ENCODE measurements at places on chromosomes 12 and 14. TPM values are rescaled to one million over a fixed set of nuclear protein-coding genes. Genes with fewer than 3 reads are reported as not detected.
A peak's percentile ranks its signal among the peaks of the same experiment; 100 is the strongest.

ENDOU gene
- polyA plus RNA-seq: 0.26 TPM

DNA sequence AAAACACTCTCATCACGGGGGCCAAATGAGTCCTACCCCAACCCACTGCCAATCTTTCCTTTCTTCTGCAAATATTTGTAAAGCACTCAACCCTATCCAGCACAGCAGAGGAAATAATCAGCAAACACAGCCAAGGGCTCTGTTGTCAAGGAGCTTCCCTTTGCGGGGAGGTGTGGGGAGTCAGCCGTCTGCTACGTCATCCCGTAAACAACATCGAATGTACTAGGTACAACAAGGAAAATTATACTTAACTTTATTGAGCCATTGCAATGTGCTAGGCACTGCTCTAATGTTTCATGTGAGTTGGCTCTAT, 22.8 kb downstream of the TMEM63C start:
- DNase-seq: no peak

GRCh38 chr12:102638777-102639176, 158.4 kb upstream of the IGF1 start:
- no peak for DNase-seq

ANKS1B gene
- polyA plus RNA-seq: 1.9 TPM

- no peak for DNase-seq
These were observed 38.6 kb upstream of the GNG2 start for GRCh38 chr14:51821822-51822221.

DNA sequence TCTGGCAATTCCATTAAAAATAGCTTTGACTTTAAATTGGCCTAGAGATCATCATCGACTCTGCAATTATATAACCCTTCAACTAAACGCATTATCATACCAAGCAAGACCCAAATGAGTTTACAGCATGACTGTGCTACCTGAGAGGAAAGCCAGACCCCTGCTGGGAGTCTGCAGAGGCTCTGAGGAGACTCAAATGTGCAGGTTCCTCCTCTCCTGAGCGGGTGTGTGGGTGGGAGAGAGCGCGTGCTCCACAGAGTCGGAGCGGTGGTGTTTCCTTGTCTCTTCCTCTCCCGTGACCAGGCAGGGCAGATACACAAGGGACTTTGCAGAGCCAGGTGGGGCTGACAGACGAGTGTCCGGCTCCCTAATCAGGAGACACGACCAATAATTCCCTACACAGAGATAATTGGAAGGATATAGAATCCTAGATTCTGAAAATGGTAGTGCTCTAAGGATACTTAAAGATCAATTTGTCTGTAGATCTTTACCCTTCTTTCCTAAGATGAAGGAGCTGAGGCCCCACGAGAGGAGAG, 74.1 kb downstream of the SLC8A3 start:
- DNase-seq: no peak

GRCh38 chr14:42437809-42438208, 831.1 kb downstream of the LRFN5 start:
- DNase-seq: no peak

DNA sequence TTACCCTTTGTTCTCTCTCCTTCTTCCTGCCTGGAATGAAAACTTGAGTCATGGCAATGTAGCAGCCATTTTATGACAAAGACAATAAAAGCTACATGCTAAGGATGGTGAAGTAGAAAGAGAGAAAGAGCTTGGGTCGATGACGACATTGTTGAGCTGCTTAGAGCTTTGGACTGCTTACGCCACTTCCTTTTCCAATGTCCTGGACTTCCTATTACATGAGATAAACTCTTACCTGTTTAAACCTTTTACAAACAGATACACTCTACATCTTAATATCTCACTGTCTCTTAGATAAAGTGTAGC, 70.1 kb downstream of the PEBP1 start:
- DNase-seq: no peak

- no peak for DNase-seq
These were observed 659 bp downstream of the TRAFD1 start for GRCh38 chr12:112126000-112126438.

DNA sequence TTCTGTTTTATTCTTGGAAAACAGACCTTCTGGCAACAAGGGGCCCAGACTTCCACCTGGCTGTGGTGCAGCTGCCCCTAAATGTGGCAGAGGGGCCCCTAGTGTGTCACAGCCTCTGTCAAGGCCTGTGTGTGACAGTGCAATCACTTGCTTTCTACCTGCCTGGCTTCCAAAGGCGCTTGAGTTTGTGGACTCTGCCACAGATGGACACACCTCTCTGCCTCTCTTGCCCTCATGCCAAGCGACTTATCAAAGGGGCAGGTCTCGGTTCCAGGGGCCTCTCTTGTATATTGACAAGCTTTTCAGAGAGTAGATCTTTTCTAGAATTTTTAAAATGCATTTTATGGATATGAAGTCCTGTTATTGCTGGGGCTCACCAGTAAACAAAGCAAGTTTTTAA, 217.2 kb downstream of the SLC15A4 start:
- no peak for DNase-seq

ZDHHC22 gene
- polyA plus RNA-seq: 0.33 TPM

GRCh38 chr12:21568115-21568514, 36.5 kb downstream of the GYS2 start:
- no peak for DNase-seq

- DNase-seq: no peak
These were observed 94.5 kb upstream of the PARP11 start for GRCh38 chr12:3967556-3968160.

- DNase-seq: peak; percentile 4
These were observed 354.7 kb upstream of the TMTC1 start for GRCh38 chr12:30138483-30138882.

GRCh38 chr12:21475552-21475951, 25.9 kb downstream of the RECQL start:
- no peak for DNase-seq

- peak; percentile 43 for DNase-seq
These were observed 100.2 kb downstream of the EPS8 start for GRCh38 chr12:15688838-15689625.

GRCh38 chr12:113875691-113876090, 90.4 kb downstream of the RBM19 start:
- DNase-seq: no peak

- DNase-seq: peak; percentile 80
These were observed 1.8 kb downstream of the TBC1D30 start for GRCh38 chr12:64826234-64826633.

SYNE3 gene
- polyA plus RNA-seq: 10.0 TPM

- peak; percentile 30 for DNase-seq
These were observed 34.6 kb upstream of the EVL start for GRCh38 chr14:100030452-100031153.

DNA sequence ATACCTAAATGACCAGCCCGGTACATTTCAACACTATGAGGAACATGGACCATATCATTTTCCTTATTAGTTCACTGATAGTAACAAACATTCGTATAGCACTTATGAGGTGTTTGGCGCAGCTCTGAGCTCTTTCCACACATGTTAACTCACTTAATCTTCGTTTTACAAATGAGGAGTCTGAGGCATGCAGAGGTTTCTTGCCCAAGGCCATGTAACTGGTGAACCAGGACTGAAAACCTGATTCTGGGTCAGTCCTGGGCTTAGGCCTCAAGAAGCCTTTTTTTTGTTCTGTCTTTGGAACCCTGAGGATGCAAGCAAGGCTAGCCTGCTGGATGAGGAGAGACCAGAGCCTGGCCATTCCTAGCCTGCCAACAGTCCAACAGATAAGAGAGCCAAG, 55.0 kb downstream of the C14orf132 start:
- no peak for DNase-seq

PPM1H gene
- polyA plus RNA-seq: 3.8 TPM

DNA sequence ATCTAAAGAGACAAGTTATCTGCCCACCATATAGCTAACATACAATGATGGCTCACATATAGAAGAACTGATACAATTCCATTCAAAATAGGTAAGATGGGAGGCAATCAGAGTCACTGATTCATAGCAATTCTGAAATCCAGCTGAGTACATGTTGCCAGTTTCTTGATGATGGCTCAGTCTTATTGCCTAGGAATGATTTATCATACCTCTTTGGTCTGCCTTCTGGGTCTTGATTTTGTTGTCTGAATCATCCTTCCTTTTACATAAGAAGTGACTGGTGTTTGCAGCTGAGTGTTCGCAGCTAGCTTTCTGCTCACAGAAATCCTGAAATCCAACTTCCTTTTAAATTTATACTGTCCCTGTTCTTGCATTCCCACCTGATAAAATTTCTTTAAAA, 463.2 kb upstream of the MGAT4C start:
- DNase-seq: no peak

DNA sequence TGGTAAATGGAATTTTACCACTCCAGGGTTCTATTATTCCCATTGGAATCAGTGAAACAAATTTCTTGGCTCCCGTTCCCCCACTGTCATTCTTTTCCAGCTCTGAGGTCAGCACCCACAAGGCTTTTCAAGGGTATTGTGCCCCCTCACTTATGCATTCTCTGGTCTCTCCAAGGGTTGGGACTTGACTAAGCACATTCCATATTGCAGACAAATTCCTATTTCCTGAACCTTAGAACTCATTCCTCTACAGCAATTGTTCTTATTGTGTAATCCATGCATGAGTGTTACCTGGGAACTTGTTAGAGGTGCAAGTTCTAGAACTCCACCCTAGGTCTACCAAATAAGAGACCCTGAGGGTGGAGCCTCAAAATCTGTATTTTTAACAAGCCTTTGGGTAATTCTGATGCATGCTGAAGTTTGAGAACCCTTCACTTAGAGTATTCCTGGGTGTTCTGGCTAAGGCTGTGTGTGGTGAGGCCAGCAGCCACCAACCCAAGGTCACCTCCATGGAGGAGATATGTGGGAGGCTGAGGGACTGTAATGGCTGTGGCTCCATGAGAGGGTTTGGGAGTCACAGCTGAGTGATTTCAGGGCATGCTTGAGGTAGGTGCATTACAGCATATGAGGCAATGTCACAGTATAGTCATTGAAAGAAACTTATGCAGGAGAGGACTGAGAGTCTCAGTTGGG, 150.9 kb downstream of the TTC6 start:
- DNase-seq: no peak

DNA sequence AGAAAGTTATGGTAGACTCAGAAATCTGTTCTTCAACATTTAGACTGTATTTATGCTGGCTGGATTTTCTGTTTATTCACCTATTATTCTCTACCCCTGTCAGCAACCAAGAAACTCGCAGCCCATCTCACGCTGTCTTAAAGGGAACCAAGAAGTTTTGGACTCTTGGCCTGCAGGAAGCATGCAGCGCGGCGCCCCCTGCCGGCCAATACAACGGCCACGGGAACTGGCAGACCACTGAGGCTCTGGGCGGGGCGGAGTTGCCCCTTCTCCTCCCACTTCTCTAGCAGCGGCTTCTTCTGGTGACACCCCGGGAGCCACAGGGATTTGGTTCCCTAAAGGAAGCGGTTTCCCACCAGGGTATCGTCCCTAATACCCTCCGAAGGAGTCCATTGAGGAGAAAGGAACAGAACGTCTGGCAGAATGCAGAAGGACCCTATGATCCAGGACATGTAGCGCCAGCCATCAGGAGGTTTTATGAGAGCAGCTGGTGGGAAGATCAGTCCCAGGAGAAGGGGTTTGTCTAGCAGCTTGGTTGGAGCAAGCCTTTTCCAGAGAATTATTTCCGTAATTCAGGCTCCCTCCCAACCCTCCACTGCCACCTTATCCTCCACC, 21.0 kb upstream of the RNASE2 start:
- DNase-seq: no peak

- DNase-seq: peak; percentile 17
These were observed 616 bp downstream of the BCL11B start for GRCh38 chr14:99271221-99271941.

DNA sequence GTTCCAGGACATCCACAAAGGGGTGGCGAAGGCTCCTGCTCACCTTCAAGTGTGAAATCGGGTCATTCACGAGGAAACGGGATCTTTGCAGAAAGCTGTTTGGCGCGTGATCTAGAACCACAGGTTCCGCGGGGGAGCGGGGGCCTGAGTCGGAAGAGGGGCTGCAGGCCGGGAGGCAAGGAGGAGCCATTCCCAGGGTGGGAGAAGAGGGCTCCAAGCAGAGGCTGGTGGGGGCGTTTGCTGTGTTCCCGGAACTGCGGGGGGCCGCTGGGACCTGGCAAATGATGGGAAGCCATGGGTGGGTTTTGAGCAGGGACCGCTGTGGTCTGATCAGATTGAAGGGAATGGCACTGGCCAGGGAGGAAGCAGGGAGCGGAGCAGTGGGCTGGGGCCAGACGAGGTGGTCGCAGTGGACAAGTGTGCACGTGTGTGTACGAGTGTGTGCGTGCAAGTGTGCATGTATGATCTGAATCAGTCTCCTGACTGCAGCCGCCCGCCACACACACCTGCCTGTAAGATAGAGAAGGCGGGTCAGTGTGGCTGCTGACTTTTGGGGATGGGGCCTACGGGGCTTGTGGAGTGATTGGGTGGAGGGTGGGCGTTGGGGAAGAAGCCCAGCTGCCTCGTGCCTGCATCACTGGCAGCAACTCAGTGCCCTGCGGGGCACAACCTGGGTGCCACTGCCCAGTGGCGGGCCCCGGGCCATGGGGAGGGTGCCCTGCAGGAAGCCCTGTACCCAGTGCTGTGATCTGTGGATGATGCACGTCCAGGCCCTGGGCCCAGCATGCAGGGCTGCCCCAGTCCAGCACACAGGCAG, 141.9 kb downstream of the KIF26A start:
- no peak for DNase-seq

SERPINA10 gene
- not detected for polyA plus RNA-seq

- peak; percentile 3 for DNase-seq
These were observed 293.6 kb downstream of the RMST start for GRCh38 chr12:97756066-97756666.

DENND5B gene
- 16.7 TPM for polyA plus RNA-seq

- DNase-seq: no peak
These were observed 386.7 kb downstream of the ADAMTS20 start for GRCh38 chr12:43165351-43165750.

DNA sequence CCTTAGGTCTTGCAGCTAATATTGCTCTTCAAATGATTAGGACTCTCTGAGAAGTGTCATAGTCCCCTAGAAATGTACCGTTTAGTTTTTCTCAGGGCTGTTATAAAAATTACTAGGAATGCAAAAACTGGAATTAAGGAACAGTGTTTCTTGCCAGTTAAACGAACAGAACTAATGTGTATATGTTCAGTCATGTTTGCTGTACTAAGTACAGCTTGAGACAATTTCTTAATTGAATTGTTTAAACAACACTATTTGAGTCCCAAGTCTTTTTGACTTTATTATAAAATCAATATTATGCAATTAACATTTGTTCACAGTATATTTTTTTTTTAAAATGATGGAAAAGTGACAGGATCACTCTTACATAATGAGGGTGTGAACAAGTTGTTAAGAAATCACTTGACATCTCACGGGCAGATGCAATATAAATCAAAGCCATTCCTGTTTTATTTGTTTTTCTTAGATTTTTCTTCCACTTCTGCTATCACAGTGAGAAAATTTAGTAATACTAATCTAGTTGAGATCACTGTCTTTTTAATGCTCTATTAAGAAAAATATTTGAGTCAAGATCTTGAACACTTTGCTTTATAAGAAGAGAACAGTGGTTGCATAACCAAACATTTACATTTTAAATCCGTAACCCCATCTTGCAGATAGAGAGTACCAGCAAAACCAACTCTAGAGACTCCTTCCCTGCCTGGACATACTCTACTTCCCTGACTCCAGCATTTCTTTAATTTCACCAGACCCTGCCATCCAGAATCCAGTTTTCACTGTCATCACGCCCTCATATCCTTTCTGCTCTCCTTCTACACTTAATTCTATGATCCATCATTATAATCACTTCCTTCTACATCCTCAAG, 140.7 kb upstream of the KITLG start:
- DNase-seq: no peak

GRCh38 chr14:55267820-55268219, 3.4 kb upstream of the FBXO34 start:
- DNase-seq: peak; percentile 46
